CD4-positive, alpha-beta T cell (primary cell): ENCODE measurements at places on chromosomes 16 and 17.

- DNase-seq: no peak
These were observed 409.6 kb upstream of the MAF start for GRCh38 chr16:80009971-80010659.

DNA sequence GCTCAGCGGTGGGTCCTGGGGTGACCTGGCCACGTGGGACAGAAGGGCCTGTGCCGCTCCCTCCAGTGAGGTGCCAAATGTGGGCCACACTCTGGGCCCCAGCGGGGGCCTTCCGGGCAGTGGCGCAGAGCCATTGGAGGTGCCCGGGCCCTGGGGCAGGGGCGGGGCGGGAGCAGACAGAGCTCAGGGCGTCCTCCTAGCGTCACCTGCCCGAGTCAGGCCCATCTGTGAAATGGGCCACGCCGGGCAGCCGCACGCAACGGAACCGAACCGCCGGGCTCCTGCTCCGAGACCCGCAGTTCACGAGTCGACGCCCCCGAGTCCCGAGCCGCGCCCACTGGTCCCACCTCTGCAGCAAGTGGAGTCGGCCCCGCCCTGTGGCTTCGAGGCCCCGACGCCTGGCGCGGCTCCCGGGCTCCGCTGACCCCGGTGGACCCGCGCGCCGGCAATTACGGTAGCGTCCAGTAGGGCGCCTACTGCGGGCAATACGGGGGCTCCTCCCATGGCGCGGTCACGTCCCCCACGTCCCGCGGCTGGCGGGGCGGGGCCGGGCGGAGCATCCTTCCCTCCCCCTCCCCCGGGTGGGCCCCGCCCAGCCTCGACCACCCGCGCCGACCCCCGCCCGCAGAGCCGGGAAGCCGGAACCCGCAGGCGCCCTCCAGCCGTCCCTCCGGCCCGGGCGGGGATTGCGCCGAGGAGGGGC is 1.9 kb downstream of the SLC16A3 start:
- DNase-seq: no peak

- DNase-seq: no peak
These were observed 568 bp upstream of the TNK1 start for GRCh38 chr17:7380321-7380720.

DNA sequence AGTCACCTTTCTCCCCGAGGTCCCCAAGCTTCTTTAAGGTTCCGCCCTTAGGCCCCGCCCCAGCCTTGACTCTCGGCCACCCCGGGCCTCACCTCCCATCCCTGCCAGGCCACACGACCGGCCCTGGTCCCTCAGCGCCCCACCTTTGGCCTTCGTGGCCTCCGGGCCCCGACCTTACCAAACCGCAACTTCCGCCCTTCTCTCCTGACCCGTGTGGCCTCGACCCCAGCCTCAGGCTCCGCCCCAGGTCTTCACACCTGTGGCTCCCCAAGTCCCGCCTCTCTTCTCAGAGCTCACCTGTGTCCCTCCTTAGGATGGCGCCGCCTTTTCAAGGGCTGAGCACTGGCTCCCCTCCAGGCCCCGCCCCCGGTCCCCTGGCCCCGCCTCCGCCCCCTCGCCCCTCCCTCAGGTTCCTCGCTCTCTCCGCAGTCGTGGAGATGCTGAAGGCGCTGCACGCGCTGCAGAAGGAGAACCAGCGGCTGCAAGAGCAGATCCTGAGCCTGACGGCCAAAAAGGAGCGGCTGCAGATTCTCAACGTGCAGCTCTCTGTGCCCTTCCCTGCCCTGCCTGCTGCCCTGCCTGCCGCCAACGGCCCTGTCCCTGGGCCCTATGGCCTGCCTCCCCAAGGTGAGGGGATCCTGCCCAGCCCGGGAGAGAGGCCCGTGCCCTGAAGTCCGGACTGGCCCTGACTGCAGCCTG is 10.0 kb upstream of the CISD3 start:
- no peak for DNase-seq

DNA sequence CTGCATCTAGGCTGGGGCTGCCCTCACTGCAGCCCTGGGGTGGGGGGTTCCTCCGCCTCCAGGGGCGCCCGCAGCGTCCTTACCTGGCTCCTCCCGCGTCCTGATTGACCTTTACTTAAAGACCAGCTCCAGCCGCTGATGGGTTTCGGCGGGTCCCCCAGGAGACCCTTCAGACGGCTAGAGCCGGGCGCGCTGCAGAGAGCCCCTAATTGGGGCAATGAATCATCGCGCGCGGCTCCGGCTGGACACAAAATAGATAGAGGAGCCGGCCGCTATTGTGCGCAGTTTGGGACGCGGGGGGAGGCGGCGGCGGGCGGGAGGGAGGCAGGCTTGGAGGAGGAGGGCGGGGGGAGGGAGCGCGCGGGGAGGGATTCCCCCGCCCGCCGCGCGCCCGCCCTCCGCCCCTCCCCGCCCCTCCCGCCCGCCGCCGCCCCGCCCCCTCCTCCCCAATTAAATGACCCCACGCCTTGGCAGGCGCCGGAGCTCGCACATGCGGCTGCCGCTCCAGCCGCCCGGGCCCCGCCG is 56.5 kb upstream of the CIBAR2 start:
- DNase-seq: no peak

DNA sequence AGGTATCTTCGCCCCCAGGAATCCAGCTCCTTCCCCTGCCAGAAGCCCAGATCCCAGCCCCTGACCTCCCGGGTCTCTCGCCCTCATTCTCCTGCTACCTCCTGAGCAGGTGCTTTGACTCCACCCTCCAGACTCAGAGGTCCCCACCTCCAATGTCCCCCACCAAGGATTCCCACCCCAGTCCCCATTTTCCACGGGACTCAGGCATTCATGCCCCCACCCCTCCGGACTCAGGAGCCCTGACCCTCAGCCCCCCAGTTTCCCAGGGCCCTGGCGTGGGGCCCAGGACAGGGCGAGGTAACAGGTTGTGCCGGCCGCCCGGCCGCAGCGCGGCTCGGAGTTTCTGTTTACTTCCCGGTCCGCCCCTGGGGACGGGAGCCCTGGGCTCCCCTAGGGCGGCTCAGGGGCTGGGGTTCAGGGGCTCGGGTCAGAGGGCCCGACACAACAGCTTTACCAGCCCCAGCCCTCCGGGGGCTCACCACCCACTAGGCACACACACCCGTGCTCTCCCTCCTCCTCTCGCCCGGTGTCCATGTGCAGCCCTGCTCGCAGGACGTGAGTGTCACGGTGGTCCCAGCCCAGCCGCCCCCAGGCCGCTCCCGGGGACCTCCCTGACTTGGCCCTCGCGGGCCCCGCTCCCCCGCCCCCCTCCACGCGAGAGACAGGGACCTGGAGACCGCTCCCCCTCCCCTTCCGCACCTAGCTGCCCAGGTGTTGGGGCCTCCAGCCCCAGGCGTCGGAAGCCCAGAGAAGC is 595 bp downstream of the BICDL2 start:
- no peak for DNase-seq
